ENCODE measurements at places on chromosomes 4 and X.

DNA sequence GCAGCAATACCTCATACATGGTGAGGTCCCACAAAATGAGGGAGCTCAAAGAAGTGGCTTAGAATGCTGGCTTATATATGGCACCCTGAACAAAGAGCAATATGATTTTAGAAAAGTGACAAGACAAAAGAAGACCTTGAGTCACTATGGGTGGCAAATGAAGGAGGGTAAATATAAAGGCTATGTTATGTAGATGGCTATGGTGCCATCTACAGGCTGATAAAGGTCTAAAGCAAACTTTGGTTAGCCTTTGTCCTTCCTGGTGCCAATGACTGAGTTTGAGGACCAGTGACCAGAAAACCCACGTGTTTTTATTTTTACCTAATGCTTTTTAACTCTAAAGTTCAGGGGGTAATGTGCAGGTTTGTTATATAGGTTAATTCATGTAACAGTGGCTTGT is 151.8 kb downstream of the CCNG2 start:
- DNase-seq: peak; percentile 38

DNA sequence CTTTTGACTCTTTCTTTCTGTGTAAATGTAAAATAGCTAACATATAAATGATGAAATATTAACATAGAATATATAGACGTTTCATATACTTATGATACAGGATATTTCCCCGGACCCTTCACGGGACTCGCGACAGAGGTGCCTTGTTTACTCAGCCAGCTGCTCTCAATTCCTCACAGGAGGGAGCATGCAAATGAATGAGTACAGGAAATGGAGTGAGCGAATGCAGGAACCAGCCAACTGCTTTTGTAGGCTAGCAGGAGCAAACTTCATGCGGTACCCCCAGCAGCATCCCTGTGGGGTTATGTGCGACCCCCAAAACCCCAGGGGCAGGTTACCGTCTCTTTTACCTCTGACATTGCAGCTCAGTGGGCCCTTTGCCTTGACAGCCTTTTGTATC is 110.3 kb upstream of the PDHA2 start:
- DNase-seq: no peak

- peak; percentile 93 for DNase-seq
Measured at GRCh38 chrX:74343343-74344279, 39.6 kb downstream of the ZCCHC13 start.

GRCh38 chr4:46720055-46720454 is 189.0 kb downstream of the COX7B2 start:
- no peak for DNase-seq

- DNase-seq: no peak
Measured at GRCh38 chrX:68249903-68250302, 183.4 kb downstream of the OPHN1 start.

GRCh38 chr4:9764155-9764696 is 17.2 kb upstream of the DRD5 start:
- DNase-seq: no peak

DNA sequence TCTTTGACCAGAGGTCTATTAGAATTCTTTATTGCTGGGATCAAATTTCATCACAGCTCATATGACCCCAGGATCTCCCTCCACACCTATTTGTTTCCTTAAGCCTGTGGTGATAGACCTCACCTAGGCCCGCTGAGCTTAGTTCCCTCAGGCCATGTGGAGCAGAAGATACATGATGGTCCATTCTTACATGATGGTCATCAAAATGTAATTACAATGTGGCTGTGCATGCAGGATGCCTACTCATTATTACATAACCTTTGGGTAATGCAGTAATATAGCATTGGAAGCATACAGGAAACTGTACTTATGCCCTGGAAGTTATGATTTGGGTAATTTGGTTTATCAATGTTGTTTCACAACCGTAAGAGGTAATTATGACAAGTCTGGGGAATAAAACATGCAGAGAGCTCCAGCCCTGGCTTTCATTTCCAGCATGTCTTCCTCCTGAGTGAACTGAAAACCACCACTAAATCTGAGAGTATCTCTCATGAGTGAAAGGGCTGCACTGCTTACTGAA is 67.0 kb upstream of the AGA start:
- DNase-seq: no peak

GRCh38 chrX:16573781-16574180 is 76.2 kb upstream of the S100G start:
- peak; percentile 54 for DNase-seq

- DNase-seq: no peak
Measured at GRCh38 chr4:6869944-6870343, 39.7 kb upstream of the TBC1D14 start.

DNA sequence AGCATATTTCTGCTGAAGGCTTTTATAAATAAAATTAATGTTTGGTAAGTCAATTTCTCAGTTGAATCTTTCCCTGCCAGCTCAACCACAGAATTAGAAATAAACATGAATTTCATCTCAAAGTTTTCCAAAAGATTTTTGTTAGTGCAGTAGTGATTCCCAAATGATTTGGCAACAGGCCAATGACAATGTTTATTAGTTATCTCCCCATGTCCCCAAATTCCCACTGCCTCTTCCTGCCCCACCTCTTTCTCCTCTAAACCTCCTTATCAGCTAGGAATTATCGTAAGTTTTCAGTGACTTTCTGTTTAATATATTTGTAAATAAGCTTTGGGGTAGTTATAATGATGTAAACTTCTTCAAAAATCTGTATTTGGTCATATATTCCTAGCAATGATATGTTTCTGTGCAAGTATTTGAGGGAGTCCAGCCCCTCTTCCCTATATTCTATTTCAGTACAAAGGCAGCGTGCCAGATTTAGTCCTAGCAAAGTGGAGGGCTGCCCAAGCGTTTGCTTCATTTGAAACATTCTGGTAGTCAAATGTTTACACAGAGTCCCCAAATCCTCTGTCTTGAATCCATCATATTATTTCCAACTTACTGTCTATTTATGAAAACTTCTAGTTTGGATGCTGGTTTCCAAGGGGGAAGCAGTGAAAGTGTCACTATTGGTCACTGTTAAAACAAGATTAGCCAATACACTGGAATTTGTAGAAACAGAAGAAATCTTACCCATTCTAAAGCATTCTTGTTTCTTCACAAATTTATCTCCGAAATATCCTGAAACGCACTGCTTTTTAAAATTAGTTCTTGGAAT is 33.7 kb upstream of the ANKRD50 start:
- no peak for DNase-seq

DNA sequence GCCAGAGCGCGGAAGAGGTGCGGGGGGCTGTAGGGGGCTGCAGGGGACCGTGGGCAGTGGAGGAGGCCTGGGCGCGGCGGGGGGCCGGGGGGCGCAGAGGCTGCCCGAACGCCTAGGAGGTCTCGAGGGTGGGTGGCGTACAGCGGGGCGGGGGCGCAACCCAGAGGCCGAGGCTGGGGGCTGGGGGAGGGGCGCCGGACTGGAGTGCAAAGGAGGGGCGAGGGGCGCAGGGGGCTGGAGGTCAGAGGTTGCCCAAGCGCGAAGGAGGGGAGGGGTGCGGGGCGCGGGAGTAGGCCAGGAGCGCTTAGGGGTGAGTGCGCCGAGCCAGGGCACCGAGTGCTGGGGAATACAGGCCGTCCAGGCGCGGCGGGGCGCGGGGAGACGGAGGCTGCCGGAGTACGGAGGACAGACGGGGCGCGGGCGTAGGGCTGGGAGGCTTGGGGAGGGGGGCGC is 255 bp downstream of the GYG2 start:
- DNase-seq: no peak

DNA sequence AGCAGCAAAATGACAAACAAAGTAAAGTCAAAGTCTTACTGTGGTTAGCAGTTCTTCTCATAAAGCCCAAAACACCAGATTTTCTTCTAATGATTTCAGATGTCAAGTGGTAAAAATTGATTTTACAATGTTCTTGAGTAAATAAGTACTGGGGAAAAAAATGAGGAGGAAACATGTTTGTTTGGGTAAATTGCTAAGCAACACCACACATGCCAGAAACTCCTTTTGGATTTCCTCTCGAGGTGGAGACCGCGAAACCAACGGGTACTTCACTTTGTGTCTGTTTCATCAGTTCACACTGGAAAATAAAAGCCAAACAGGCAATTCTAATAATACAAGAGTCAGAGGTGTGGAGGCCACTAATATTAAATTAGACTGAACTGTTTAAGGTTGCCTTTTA is 4.6 kb upstream of the PKD2 start:
- peak; percentile 54 for DNase-seq

GRCh38 chrX:25650216-25650820 is 487.8 kb upstream of the MAGEB18 start:
- DNase-seq: no peak

DNA sequence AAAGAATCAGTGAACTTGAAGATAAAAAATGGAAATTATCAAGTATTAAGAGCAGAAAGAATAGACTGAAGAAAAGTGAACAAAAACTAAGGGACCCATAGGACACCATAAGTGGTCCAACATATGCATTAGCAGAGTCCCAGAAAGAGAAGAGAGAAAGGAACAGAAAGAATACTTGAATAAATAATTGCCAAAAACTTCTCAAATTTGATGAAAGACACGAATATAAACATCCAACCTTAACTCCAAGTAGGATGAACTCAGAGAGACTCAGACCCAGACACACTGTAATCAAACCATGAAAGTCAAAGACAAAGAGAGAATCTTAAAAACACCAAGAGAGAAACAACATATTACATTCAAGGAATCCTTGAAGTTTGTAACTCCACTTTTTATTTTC is 35.7 kb downstream of the MORC4 start:
- DNase-seq: no peak

DNA sequence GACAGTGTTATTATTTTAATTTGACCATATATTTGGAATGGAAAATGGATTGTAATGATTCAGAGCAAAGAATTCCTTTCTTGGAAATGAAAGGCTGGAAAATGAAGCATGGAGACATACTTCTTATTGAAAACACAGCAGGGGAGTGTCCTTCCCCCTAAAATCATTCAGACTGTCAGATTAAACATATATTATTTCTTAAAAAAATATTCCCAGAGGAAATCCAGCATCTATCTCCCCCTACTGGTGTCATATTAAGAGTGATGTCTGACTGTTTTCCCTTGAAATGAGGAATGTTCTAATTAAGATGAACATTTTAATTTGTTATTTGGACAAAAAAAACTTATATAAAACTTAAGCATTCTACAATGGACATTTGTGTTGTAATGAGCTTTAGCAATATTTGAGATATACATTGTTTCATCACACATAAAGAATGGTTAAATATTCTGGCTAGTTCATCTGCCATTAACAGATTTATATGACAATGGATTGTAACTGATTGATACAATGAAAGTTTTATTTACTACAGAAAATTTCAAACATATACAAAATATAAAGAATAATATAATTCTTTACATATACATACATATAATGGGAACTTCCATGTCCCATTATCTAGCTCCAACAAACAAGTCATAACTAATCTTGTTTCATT is 264.6 kb downstream of the SPRY1 start:
- peak; percentile 30 for DNase-seq

GRCh38 chr4:63171341-63171740 is 1237.9 kb downstream of the TECRL start:
- DNase-seq: no peak

DNA sequence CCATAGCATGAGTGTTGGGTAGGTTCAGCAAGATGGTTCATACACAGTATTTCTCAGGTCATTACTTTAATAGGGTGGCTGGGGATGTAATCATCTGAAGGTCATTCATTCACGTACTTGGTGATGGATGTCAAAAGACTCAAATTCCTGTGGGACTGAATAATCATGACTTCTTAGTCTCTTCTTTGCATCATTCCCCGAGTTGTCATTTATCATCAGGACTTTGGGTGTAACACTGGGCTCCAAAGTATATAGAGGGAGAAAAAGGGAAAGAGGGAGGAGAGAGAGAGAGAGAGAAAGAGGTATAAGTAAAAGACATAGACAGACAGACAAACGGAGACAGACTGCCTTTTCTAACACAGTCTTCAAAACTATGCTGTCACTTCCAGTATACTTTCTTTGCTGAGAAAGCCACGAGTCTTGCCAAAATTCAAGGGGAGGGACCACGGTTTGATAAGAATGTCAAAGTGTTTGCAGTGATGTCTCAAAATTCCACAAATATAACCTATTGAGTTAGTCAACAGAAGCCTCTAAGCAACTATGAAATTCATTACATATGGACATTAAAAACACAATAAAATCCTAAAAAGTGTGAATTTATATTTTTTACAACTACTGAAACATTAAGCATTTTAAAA is 55.9 kb downstream of the UGT2A3 start:
- no peak for DNase-seq

DNA sequence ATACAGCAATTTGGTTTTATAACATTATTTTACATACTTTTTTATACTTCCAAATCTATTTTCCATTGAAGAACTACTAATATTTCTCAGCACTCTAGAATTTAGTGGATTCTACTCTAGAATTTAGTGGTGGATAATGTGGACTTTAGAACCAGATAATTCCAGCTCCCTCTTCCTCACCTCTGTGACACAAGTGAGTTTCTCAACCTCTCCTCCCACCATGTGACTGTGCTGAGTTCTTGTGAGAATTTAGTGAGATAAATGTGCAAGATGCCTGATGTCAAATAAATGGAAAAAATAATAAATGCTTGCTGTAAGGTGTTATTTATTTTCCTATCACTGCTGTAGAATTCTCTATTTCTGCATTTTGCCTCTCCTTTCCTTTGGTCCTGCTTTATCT is 107.3 kb downstream of the CPEB2 start:
- no peak for DNase-seq

DNA sequence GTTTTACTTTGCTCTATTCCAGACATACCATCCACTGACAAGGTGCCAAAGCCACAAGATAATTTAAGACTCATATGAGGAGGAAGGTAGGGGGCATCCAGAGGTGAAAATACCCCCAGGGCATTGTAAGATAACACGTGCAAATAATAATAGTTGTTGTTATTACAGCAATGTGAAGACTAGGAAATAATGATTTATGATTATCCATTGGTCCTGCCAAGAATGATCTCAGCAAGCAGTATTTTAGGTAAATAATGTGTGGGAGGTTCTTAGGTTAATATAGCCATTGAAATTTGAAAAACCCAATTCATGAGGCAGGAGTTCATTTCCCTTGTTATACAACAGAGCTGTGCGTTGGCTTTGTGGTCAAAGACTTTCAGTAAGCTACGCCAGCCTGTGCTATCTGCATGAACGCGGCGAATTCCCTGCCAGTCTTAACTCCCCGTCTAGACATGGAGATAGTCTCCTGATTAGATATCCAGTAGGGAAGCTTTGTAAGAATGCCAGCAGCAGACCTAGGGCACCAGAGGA is 47.2 kb upstream of the MXRA5 start:
- peak; percentile 68 for DNase-seq
